Caco-2 (cell line): ENCODE measurements at places on chromosomes 4 and X. TPM values are rescaled to one million over a fixed set of nuclear protein-coding genes. Genes with fewer than 3 reads are reported as not detected.

SPANXN3 gene
- total RNA-seq: not detected in 2 replicates

DNA sequence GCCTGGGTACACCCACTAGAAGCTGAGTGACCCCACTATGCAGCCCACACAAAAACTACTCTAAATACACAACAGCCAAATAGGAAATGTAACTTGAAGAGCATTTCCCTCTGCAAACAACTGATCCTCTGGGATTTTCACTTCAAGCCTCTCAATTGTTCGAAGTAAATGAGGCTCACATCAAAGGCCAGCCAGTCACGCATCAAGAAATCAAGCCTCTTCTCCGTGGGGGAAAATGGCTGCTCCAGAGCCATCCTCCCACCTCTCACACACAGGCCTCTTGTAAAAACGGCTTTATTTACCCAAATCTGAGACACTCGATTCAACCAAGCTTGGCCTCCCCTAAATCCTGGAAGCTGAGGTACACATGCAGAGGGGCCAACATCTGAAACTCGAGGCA lies 14.3 kb downstream of the PCDH19 start:
- H3K27ac ChIP-seq: no peak overlapping the region
- H3K4me1 ChIP-seq: no peaks in the 10 kb centered on the region
- DNase-seq: no peak
- H3K36me3 ChIP-seq: no peaks in the 10 kb centered on the region

DNA sequence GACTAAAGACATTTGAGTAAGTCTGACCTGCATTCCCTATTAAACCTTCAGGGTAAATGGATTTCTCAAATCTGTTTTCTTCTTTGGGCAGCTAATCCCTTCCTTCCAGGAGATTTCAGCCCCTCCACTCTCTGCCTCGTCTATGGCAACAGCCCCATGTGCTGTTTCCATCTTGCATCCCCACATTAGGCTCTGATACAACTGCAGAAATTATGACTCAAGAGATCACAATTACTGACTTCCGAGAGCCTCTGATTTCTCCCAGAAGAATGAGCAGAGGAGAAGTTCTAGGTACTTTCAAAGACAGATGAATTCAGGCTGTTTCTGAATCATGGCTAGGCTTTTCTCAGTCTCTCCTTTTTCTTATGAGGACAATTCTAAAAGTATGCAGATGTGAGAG lies 38.7 kb downstream of the RAI2 start:
- no peaks in the 10 kb centered on the region for H3K36me3 ChIP-seq
- no peak for DNase-seq
- no peak overlapping the region for H3K27ac ChIP-seq
- no peaks in the 10 kb centered on the region for H3K27me3 ChIP-seq

TRMT44 gene
- 22.3 and 23.4 TPM in 2 replicates for total RNA-seq

- DNase-seq: no peak
- no peaks in the 10 kb centered on the region for H3K27me3 ChIP-seq
These were observed at the start of gene DTHD1 for GRCh38 chr4:36281384-36282106. Gene DTHD1 (plus strand): TSS chr4:36281616. CDS start chr4:36281759, 143 bp downstream.

AR gene
- 0.86 and 1.6 TPM in 2 replicates for total RNA-seq
